H7 (cell line): ENCODE measurements at places on chromosomes 11 and 22. TPM values are rescaled to one million over a fixed set of nuclear protein-coding genes. Genes with fewer than 3 reads are reported as not detected.

DNA sequence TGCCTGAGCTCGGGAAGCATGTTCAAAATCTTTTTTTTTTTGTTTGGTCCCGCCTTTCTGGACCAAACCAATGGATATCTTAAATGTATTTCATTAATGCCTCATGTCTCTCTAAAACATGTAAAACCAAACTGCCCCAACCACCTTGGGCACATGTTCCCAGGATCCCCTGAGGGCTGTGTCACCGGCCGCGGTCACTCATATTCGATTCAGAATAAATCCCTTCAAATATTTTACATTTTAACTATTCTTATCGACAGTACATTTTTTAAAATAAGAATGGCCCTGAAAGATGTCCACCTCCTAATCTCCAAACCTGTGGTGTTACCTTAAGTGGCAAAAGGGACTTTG lies 2.1 kb downstream of the RNH1 start:
- no peak for DNase-seq

OR52N4 gene
- total RNA-seq = not detected in 2 replicates

DNA sequence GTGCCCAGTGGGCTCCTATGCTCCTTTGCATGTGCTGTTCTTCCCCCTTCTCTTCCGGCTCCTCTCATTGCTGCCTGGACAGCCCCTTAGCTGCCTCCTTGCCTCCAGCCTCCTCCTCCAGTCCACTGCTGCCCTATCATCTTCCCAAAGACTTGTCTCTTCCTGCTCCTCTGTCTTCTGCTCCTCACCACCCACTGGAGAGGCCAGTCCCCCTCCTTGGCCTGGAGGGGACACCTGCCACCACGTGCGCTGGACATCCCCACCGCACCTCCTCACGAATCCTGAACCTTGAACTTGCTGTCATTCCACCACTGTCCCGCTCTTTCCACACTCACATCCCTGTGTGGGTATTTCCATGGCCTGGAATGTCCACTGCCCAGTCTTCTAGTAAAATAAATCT lies 49.8 kb downstream of the MICAL2 start:
- no peak for DNase-seq

ZBTB16 gene
- total RNA-seq = not detected in 2 replicates

PC gene
- 18.4 and 26.6 TPM in 2 replicates for total RNA-seq

HPX gene
- 3.2 TPM in 1 of 2 replicates, not detected in the other for total RNA-seq

UCP3 gene
- total RNA-seq = 0.10 TPM in 1 of 2 replicates, not detected in the other

- no peak for DNase-seq
These were observed 5.9 kb upstream of the GRAMD4 start for GRCh38 chr22:46614025-46614931.

- DNase-seq = no peak
These were observed 142.3 kb downstream of the ELP4 start for GRCh38 chr11:31651822-31652221.

DNA sequence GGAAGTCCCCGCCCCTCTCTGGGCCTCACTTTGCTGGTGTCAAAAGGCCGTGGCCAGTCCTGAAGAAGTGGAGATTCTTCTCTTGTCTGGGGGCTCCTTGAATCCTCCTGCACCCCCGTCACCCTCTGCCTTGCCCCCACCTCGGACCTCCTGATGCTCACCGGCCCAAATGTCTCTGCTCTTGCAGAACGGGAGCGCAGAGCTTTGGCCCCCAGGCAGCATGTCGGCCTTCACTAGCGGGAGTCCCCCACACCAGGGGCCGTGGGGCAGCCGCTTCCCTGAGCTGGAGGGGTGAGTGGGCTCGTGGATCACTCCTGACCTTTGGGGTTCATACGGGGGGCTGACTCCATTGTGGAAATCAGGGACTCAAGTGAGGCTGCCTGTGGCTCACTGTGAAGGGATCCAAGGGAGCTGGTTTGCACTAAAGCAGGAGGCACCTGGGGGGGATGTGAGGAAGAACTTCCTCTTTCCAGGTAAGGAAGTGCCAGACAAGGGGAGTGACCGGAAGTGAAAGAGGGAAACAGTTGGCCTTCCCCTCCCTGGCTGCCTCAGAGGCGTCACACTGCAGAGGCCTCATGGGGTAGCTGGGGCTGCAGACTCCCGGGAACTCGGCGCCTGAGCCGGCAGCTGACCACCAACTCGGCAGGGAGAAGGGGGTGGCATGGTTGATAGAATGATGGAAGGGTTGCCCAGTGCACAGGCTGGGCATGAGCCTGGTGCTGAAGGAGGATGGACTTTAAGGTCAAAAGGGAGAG lies 23.1 kb downstream of the CSF2RB start:
- DNase-seq = no peak

DNA sequence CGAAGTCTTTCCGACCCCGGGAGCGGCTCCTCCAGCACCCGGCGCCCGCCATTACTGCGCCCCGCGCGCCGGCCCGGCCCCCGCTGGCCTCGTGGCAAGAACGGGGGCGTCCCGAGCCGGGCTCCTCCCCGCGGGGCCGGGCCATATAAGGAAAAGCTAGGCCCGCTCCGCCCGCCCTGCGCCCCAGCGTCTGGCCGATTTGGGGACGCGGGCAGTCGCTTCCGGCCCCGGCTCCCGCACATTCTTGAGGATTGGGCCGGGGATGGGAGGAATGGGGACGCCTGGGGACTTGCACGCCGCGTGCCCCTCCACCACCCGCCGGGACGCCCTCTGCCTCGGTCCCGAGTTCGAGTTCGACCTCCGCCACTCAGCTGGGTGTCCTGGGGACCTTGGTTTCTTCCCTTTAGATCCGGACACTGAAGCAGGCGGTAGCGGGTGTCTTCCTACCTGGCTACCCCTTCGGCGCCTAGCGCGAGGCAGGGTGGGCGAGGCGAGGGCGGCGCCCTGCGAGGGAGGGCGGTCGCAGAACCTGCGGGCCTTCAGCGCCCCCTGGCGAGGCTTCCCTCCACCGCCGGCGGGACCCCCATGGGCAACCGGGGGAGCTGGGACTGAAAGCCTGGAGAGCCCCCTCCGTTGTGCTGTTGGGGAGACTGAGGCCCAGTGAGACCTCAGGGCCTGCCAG lies 3.8 kb downstream of the SMTN start:
- peak; percentile 98 for DNase-seq
